Left hindlimb (tissue), 1 donor: ENCODE measurements at places on chromosomes 2 and 18.

GRCh38 chr18:57113799-57114420 lies 33.0 kb upstream of the BOD1L2 start:
- DNase-seq = no peak

DNA sequence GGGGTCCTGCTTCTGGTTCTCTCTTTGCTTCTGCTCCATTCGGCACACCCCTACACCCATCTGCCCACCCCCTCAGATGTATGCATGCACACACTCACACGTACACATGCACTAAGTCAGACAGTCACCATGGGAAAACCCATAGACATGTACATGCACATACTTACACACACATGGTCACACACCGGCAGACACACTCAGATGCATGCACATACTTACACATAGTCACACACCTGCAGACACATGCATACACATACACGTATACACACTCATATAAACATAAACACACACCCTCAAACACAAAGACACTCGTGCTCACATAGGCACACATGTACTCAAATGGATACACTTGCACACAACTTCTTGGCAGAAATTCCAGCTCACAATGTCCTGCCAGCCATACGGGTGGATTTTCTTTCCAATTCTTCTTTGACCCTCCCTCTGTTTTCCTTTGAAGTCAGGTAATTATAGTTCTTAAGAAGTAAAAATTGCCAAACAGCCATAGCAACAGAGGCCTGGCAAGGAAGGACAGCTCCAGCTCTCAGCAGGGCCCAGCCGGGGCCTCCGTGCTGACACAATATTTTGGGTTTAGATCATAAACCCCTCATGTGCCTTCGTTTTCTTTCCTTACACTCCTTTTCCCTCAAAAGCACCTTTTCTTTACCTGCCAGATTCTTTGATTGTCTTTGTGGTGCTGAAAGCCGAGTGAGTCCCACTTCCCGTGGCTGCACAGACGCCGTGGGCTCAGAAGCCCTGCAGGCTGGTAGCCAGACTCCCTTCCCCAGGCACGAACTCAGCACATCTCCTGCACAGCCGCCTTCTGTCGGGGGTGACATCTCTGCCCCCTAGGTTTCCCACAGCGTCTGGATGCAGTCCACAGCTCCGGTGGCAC lies 195.7 kb downstream of the ARL4C start:
- no peak for DNase-seq

DNA sequence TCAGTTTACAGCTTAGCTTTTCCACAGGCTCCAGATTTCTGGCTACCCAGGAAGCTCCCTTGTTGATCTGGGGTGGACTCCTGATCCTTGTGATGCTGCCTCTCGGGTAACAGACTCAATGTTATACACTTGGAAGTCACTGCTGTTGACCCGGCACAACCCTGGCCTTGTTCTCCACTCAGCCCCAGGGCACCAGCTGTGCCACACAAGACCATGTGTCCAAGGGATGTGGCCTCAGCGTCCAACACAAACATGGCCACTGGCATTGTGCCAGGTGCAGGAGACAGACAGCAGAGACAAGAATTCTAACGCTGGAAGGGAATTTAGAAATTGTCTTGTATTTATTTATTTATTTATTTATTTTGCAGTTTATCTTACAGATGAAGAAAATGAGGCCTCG lies 39.0 kb upstream of the PPP4R1 start:
- DNase-seq = no peak

- no peak for DNase-seq
Measured at GRCh38 chr2:222840060-222840802, 20.6 kb upstream of the ACSL3 start.

GRCh38 chr2:26767894-26768487 lies 3.9 kb downstream of the SLC35F6 start:
- no peak for DNase-seq

GRCh38 chr2:85439986-85440385 lies 21.5 kb downstream of the SH2D6 start:
- no peak for DNase-seq

DNA sequence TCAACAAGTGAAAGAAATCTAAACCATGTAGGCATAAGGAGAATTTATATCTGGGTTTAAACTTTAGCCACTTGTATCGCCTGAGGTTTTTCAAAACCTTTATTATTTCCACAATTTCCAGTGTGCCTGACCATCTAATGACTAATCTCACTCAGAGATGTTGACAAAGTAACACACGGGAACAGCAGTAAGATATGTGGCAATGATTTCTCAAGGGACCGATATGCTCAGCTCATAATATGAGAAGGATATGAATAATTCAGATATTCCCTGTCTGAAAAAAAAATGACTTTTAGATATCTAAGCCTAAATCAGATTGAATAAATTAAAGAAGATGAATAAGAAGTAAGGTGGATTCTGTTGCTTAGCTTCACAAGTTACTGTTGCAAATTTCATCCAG lies 43.5 kb downstream of the TMEM163 start:
- DNase-seq = no peak

DNA sequence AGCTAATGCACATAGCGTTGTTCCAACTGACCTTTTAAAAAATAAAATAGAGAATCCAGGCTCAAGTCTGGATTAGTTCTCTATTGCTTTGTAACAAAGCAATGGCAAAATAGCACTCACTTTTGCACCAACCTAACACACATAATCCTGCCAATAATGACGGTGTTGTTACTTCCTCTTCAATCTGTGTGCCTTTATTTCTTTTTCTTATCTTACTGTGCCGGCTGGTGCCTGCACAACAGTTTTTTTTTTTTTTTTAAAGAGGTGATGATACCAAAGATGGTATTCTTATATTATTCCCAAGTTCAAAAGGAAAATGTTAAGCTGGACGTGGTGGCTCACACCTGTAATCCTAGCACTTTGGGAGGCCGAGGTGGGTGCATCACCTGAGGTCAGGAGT lies 3.4 kb downstream of the PLB1 start:
- no peak for DNase-seq

DNA sequence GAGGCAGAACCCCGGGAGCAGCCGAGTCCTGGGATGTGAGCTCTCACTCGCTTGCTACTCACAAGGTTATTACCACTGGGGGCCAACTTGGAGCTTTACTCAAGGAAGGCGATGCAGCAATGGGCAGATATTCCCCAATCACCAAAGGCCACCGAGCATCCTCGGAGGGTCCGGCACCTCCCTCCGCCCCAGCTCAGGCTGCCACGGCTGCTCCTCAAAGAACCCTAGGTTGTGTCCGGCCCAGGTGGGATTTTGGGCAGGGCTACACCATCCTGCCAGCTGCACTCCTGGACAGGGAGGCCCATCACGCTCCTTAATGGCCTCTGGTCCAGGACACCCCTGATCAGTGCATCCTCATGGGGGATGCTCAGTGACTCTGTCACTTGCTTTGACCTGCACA lies 24.8 kb downstream of the FBLN7 start:
- DNase-seq = no peak

- no peak for DNase-seq
Measured at GRCh38 chr2:210591663-210592062, 35.3 kb downstream of the CPS1 start.

DNA sequence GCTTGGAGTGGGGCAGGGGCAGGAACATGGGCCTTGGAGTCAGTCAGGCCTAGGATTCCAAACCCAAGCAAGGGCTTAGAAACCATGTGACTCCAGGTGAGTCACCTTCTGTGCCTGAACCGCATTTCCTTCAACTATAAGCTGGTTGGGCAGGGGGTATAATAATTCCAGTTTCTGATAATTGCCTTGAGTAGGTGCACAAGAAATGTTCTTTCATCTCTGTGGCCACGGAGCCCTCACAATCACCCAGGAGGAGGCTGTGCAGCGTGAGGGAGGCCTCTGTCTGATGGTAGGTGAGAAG lies 112.1 kb upstream of the HAAO start:
- DNase-seq = no peak

DNA sequence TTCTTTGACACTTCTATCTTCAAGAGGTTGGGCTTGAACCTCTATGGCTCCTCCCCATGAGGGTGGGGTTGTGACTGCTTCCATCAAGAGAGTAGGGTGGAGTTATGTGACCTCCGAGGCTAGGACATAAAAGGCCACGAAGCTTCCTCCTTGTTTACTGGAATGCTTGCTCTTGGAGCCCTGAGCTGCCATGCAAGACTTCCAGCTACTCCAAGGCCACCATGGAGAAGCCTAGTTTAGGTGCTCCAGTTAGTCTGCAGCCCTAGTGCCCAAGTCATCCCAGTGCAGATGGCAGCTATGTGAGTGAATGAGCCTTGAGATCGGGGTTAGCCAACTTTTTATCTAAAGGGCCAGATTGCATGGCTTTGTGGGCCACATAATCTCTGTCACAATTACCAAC lies 2.4 kb upstream of the MERTK start:
- DNase-seq = no peak

DNA sequence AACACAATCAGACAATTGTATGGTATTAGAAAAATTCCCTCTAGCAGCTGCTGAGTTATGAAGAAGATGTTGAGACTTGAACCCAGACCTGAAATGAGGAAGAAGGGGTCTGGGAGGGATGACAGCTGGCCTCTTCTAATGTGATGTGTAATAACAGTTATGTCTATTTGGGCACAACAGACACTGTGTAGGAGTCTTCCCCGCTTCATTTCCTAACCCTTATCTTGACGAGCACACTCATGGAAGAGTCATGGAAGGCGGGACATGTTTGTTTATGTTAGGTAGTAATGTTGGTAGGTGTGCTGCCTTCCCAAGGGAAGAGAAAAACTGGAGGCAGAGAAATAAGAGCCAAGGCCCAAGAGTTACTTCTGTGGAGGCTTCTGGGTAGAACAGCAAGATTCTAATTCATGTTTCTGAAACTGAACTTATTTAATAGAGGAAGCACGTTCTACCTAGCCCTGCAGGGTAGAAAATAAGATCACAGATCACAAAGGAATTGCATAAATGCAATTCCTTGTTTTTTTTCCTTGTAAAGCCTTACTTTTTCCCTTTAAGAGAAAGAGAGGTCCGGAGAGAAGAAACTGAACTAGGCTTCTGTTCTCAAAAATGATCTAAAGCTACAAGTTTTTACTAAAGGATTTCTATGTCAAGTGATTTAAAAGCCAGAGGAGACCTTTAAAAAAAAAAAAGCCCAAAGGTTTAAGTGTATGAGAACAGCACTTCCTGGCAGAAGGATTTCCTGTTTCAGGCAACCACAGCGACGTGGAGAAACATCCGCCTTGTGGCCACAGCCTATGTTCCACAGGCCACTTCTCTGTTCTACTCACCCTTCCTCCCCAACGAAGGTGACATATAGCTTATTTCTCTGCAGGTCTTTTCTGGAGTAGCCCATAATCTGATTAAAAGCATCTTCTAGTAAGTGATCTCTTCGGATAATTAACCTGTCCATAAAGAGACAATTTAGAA lies 68.5 kb upstream of the STK17B start:
- DNase-seq = peak; percentile 45

GRCh38 chr2:219078951-219079350 lies 18.2 kb upstream of the IHH start:
- no peak for DNase-seq

DNA sequence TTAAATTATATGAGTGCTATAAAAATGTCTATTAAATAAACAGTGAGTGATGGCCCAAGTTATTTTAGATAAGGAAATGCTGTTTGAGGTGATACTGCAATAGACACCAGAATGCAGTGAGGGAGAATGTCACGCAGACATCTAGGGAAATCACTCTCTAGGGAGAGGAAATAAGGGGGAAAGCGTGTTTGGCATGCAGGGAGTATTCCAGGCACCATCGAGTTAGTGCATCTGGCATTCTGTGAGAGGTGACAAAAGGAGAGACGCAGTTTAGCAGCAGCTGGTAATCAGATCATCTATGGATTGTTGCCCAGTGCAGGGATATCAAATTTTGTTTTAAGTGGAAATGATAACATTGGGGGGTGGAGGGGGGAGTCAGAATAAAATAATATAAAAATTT lies 175.4 kb upstream of the NETO1 start:
- DNase-seq = no peak

GRCh38 chr18:73007195-73007914 lies 139.6 kb upstream of the NETO1 start:
- no peak for DNase-seq

DNA sequence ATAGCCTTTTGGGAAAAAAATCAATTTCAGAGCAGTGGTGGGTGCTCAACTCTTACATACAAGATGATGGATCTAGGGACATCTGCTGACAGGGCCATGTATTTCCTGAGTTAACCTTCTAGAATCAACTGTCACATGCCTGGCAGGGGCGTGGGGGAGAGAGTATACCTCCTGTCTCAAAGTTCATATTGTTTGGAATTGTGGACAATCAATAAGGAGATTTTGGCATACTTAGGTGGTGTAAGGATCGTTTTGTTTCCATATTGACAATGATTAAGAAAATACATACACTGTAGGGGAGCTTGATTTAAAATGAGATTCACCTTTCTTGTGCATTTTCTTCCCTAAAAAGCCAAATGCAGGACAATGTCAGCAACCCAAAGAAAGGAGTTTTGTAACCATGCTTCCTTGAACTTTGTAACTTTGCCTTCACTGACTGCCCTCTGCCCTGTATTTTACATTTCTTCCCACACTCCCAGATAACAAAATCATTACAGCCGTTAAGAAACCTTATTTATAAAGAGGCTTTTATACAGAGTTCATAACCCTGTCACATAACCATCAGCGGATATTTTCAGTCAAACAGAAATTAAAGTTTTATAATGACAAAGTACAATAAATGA lies 88.4 kb downstream of the MEP1B start:
- no peak for DNase-seq

- no peak for DNase-seq
Measured at GRCh38 chr2:190600293-190601103, 48.4 kb upstream of the NAB1 start.
